Type B pancreatic cell (in vitro differentiated cells): ENCODE measurements at places on chromosomes 1 and 21.
A peak's percentile ranks its signal among the peaks of the same experiment; 100 is the strongest.

GRCh38 chr1:233614743-233615521 is 1.0 kb downstream of the KCNK1 start:
- DNase-seq, result no peak

GRCh38 chr1:89310505-89310904 is 37.8 kb upstream of the GBP5 start:
- no peak for DNase-seq

GRCh38 chr1:60331647-60332046 is 258.1 kb upstream of the C1orf87 start:
- DNase-seq, result no peak

DNA sequence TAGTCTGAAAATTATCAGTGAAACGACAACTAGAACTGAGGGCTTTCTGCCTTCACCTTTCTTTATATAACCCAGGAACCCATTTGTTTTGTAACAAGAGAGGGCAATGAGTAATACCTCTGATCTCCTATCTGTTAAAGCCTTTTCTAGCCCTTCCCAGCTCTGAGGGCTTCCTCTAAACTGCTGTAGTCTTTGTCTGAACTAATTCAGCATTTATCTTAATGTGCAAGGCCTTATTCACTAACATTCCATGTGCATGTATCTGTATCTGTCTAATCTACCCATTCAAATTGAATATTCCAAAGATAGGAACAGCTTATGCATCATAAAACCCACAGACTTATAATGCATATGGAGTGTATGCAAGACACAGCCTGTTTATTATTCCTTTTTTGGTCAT is 167.1 kb downstream of the LYPLAL1 start:
- no peak for DNase-seq

DNA sequence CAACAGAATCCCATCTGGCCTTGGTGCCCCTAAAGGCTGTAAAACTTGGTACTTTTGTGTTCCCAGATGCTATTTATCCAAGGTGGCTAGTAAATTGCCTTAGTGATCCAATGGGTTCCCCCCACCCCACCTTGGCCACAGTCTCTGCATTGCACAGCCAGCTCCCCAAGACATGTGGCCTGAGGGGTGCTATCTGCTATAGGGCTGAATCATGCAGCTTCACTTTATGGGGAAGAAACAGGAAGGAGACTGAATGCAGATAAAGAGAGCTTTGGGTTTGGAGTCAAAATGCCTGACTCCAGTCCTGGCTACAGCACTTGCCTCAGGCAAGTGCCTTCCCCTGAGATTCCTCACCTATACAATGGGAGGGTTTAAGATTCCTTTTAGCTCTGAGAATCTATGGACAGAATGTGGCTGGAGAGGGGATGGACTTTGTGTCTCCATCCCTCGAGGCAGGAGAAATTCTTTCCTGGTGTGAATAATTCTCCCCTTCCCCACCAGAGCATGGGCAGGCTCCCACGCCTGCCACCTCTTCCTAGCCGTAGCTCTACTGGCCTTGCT is 6.5 kb downstream of the RHEX start:
- DNase-seq, result no peak

- peak; percentile 62 for DNase-seq
These were observed 17.2 kb downstream of the SPOCD1 start for GRCh38 chr1:31798433-31799195.
